ENCODE measurements at places on chromosomes 2 and 18. TPM values are rescaled to one million over a fixed set of nuclear protein-coding genes. Genes with fewer than 3 reads are reported as not detected.
A peak's percentile ranks its signal among the peaks of the same experiment; 100 is the strongest.

GRCh38 chr2:28662468-28663181, 89.0 kb upstream of the PPP1CB start:
- H3K4me3 ChIP-seq: no peak overlapping the region
- no peak for DNase-seq
- H3K27me3 ChIP-seq: no peaks in the 10 kb centered on the region
- no peaks in the 10 kb centered on the region for H3K4me1 ChIP-seq

The SERPINE2 gene
- polyA plus RNA-seq: 1.3 TPM

GRCh38 chr2:110717734-110718133, 14.6 kb upstream of the ACOXL start:
- no peaks in the 10 kb centered on the region for H3K4me1 ChIP-seq
- peaks cover 33% of the 10 kb centered on the region for H3K27me3 ChIP-seq
- H3K27ac ChIP-seq: no peak overlapping the region
- no peak for DNase-seq

- no peak for DNase-seq
- H3K4me3 ChIP-seq: peak overlapping the region; percentile 99
- no peaks in the 10 kb centered on the region for H3K27me3 ChIP-seq
- peak overlapping the region; percentile 95 for H3K27ac ChIP-seq
- peaks cover 34% of the 10 kb centered on the region for H3K4me1 ChIP-seq
- H3K36me3 ChIP-seq: peaks cover 3% of the 10 kb centered on the region
Observed at GRCh38 chr2:151289972-151290866, 751 bp upstream of the NMI start.

The PXDN gene
- not detected for polyA plus RNA-seq

The TUBA3E gene
- not detected for polyA plus RNA-seq

All from CD4-positive, CD25-positive, alpha-beta regulatory T cell (primary cell).